ENCODE measurements at places on chromosomes 12 and 14.

- DNase-seq: no peak
Observed at GRCh38 chr14:92917041-92917940, 5.7 kb upstream of the CHGA start.

- no peak for DNase-seq
Observed at GRCh38 chr12:25585021-25585523, 32.0 kb upstream of the LMNTD1 start.

DNA sequence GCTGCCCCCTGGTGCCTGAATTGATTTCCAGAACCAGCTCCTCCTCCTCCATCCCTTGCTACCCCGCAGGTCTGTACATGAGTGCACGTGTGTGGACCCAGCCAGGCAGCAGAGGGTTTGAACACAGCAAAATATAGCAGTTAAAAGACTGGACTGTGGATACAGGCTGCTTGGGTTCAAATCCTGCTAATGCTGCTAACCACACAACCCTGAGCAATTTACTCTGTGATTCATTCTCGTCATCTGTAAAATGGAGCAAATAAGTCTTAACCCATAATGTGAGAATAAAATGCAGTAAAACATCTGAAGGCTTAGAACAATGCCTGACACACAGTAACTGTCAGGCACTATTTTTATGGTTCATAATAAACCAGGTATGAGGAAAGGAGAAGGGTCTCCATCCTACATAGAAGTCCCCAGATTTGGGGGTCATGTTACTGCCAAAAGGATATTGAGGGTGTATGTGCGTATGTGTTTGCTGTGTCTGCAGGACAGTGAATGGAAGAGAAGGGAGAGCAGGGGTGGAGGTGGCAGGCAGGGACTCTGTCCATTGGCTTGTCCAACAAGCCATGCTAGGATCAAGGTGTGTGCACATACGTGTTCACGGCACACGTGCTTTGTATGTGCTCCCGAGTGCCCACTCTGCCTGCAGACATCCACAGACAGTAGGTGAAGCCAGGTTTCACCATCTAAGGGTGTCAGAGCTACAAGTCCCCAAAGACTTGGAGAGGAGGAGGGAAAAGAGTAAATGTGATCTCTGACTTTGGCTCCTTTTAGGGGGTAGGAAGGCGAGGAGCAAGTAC is 1.5 kb upstream of the STAT6 start:
- DNase-seq: peak; percentile 82

DNA sequence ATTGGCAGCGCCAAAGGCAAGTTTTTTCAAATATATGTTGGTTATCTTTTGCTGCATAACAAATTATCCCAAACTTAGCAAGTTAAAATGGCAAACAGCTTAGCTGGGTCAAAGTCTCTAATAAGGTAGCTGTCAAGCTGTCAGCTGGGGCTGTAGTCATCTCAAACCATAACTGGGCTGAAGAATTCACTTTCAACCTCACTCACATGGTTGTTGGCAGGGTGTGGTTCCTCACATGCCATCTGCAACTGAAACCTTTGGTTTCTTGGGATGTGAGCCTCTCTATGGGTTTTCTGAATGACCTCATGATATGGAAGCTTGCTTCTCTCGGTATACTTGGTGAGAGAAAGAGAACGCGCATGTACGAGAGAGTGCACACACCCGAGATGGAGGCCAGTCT is 125.4 kb downstream of the LRIG3 start:
- DNase-seq: peak; percentile 36

- no peak for DNase-seq
Observed at GRCh38 chr12:50677858-50678257, 86.0 kb upstream of the ATF1 start.

DNA sequence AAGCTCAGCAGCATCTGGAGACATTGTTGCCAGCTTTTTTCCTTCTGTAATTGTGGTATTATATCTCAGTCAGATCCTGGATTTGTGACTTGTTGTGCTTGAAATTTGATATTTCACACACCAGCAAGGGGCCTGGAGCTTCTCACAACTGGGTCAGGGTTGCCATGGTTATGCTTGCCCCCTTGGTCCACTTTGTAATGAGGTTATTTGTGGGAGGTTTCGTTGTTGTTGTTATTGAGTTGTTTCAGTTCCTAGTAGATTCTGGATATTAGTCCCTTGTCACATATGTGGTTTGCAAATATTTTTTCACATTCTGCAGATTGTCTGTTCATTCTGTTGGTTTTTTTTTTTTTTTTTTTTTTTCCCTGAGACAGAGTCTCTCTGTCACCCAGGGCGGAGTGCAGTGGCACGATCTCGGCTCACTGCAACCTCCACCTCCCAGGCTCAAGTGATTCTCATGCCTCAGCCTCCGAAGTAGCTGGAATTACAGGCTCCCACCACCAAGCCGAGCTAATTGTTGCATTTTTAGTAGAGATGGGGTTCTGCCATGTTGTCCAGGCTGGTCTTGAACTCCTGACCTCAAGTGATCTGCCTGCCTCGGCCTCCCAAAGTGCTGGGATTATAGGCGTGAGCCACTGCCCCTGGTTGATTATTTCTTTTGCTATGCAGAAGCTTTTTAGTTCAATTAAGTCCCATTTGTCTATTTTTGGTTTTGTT is 80.6 kb upstream of the ETV6 start:
- DNase-seq: peak; percentile 26

DNA sequence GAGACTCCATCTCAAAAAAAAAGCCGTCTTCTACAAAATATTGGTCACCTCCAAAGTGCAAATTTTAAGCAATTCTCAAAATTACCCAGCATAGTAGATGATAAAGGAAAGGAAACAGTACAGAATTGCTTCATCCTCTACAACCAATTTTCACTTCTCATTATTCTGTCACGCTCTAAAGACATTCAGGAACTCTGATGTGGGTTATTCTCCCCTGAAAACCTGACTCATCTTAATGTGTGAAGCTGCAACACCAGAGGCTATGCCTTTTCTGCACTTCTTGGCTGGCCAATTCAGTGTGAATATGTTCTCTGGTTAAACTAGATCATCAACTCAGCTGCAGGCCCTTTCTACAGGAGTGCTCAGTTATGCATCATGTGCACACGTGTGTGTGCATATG is 11.0 kb downstream of the PTGER2 start:
- DNase-seq: no peak

GRCh38 chr14:61530296-61530695 is 165.0 kb upstream of the HIF1A start:
- DNase-seq: no peak

GRCh38 chr12:5395443-5396271 is 36.3 kb upstream of the NTF3 start:
- no peak for DNase-seq

DNA sequence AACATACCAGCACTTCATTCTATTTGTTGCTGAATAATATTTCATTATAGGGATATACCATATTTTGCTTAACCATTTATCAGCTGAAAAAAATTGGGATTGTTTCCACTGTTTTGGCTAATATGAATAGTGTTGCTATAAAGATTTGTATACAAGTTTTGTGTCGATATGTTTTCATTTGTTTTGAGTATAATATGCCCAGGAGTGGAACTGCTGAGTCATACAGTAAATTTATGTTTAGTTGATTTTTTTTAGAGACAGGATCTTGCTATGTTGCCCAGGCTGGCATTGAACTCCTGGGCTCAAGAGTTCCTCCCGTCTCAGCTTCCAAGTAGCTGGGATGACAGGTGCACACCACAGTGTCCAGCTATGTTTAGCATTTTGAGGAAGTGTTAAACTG is 131.5 kb upstream of the TMCC3 start:
- no peak for DNase-seq

DNA sequence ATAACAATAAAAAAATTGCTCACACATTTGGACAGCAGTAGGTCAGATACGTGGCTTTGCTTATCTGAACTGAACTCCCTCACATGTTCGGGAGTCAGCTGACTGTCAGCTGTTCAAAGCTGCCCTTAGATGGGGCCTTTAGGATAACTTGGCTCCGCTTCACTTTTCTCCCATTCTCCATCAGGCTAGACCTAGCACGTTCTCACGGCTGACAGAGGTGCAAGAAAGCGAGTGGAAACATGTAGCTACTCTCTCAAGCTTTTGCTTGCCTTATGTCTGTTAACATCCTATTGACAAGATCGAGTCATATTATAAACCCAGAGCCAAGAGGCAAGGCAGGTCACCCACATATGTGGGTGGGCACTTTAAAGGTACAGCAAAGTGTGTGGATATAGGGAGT is 112.0 kb upstream of the PDZRN4 start:
- no peak for DNase-seq

DNA sequence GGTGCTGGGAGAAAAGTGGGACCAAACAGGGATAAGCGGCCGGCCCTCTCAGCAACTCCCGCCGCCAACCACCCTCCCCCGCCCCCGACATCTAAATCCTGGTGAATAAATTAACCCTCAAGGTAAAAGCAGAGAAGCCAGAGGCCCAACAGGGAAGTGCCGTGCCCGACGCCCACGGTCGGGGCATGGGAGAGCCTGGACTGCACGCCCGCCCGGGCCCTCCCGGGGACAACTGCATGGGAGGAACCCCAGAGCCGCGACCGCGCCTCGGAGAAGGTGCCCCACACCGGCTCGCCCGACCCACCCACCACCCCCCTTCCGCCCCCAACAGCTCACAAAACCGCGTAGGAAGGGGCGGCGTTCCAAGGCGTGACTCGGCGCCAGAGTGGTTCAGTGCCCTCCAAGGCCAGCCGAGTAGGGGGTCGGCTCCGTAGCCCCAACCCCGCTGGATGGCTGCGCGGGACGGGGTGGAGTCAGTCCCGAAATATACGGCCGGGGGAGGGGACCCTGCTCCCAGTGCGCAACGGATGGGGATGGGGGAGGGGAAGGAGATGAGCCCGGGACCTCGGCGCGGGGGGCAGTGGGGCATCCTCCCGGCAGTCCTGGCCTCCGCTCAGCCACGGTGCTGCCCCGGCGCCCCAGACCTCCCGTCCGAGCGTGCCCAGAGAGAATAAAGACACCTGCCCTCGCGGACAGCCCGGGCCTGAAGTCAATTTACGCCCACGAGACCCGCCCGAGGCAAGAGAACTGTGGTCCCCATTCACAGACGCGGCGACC is 732 bp downstream of the SLC25A29 start:
- no peak for DNase-seq

DNA sequence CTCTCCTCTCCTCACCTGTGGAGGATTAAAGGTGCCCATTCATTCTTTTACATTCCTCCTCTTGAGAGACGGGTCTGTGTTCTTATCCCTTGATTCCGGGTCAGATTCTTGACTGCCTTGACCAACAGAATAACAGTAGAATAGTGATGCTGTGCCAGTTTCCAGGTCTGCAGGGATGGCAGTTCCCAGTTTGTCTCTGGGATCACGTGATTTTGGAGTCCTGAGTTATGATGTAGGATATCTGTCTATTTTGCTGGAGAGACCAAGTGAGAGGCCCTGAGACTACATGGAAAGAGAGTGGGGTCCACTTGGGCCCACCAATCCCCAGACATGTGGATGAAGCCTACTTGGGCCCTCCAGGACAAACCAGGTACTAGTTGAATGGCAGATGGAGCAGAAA is 142.8 kb downstream of the TTC8 start:
- DNase-seq: no peak

DNA sequence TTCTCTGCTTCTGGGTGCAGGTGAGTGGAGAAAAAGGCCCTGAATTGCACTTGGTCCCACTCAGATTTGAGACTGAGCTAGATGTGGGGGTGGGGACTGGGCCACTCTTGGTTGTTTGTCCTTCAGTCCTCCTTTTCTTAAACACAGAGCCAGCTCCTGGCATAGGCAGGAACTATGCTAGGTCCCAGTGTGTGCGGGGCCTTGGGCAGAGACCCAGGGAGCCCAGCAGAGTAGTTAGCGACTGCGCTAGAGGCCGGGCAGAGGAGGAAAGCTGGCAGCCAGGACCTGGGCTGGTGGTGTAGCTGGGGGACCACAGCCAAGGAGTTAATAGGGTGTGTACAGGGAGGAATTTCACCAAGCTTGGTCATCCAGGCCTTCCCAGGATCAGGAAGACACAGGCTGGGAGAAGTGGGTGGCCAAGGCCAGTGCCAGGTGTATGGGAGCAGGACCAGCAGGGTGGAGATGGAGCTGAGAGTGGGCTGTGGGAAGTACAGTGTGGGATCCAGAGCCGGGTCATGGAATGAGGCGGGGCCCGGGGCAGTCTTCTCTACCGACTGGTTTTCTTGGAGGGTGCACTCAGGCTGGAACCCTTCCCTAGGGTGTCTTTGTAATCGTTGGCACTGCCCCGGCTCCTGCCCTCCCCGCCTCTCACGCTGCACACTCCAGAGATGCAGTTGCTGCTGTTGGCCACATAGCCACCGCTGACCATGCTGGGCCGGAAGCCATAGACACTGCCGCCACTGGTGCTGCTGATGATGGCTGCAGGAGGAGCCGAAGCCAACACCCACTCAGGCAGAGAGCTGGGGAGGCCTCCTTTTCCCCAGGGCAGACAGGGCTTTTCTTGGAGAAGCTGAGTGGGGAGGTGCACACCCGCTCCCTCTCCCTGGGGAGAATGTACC is 8.7 kb downstream of the KRT71 start:
- no peak for DNase-seq

- DNase-seq: no peak
Observed at GRCh38 chr14:101116065-101116464, 212.5 kb upstream of the RTL1 start.

- DNase-seq: no peak
Observed at GRCh38 chr12:25500651-25501050, 52.4 kb downstream of the LMNTD1 start.

DNA sequence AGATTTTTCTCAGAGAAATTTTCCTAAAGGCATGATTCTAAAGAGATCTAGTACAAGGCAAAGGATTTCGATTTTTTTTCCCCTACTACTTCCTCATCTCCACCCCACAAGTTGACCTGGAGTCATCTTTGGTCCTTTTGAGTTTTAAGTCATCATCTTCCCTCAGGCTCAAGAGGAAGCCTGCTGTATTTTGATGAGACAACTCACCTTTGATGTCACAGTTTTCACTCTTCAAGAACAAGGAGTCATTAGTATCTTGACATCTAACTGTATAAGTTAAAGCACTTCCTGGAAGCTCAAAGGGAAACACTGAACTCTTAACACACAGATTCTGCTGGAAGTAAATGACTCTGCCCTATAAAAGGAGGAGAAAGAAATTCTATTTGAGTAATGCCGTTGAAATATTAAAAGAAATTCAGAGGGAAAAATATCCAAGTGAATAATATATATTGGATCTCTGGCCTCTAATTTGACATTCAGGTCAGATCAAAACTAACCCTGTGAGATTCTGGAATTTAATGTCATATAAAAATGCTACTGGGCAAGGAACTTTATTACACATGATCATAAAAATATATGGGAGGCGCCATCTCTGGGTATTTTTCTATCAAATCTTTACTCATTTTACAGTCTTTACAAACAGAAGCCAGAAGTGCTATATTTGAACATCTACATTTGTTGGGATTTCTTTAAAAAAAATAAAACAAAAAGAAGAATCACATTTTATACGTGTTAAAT is 435.0 kb downstream of the NRXN3 start:
- no peak for DNase-seq

DNA sequence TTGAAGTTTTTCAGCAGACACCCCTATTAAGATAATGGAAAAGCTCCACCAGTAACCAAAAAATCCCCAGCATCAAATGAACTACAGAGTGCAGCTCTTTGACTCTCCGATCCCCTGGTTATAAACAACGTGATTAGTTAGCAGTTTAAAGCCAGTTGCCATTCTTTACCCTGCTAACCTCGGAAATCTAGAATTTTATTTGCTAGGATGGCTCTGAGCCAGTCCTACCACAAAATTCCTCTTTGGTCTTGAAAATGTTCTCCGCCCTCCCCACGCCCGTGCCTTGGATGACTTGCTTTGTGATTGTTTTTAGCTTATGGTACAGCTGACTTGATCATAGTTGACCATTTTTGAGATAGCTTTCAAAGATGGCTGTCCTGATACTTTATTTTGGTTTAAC is 1.2 kb downstream of the KLHDC2 start:
- no peak for DNase-seq
